ENCODE measurements at places on chromosomes 3 and 15. TPM values are rescaled to one million over a fixed set of nuclear protein-coding genes. Genes with fewer than 3 reads are reported as not detected.

Gene CLSTN2
- 0.07 TPM for total RNA-seq

Gene ESYT3
- total RNA-seq, result not detected

Gene PPP2R3A
- 7.5 TPM for total RNA-seq

Gene NAALADL2
- 3.4 TPM for total RNA-seq

Gene KCNAB1
- total RNA-seq, result 0.40 TPM

Gene RTP3
- 0.07 TPM for total RNA-seq

Gene GRAMD1C
- total RNA-seq, result 20.2 TPM

Gene MESP1
- 0.46 TPM for total RNA-seq

Gene THSD4
- 35.2 TPM for total RNA-seq

Gene ST3GAL6
- 27.6 TPM for total RNA-seq

Gene GOLGA8J
- not detected for total RNA-seq

Gene PCOLCE2
- total RNA-seq, result 12.1 TPM

Gene LSAMP
- total RNA-seq, result not detected

Gene PAQR9
- not detected for total RNA-seq

Gene ZNF621
- total RNA-seq, result 9.6 TPM

Gene FAM81A
- total RNA-seq, result 0.07 TPM

Gene MKRN3
- not detected for total RNA-seq

Gene CYB561D2
- total RNA-seq, result 26.3 TPM

Gene BUB1B
- 26.8 TPM for total RNA-seq

Gene FEZF2
- not detected for total RNA-seq

Gene CKMT1A
- not detected for total RNA-seq

Gene MKRN2OS
- total RNA-seq, result not detected

Gene SACM1L
- 38.4 TPM for total RNA-seq

Gene GOLGA8S
- total RNA-seq, result 0.04 TPM

Gene ACOX2
- 1.8 TPM for total RNA-seq

Gene MCCC1
- 31.7 TPM for total RNA-seq

Gene HHATL
- not detected for total RNA-seq

Gene MUSTN1
- not detected for total RNA-seq

Gene FMN1
- total RNA-seq, result 0.04 TPM
